GM12878 (cell line): ENCODE measurements at places on chromosomes 6 and 20. TPM values are rescaled to one million over a fixed set of nuclear protein-coding genes. Genes with fewer than 3 reads are reported as not detected.

DNA sequence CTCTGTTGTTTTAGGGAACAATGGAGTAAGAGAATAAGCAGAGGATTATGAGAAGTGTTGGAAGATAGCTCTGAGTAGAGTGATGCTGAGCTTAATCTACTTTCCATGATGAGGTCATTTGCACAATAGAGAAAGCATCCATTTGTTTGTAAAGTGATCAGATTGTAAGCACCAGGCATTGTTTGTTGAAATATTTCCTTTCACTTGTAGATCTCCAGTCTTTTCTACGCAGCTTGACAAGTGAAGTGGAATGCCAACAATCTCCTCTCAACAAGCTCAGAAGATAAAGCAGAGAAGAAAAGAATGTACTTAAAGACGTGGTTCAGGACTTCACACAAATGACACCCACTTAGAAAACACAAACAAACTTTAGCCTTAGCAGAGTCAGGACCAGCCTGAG is 80.1 kb upstream of the MARCKS start:
- H3K4me1 ChIP-seq = no peaks in the 10 kb centered on the region
- H3K27ac ChIP-seq = no peak overlapping the region
- no peaks in the 10 kb centered on the region for H3K27me3 ChIP-seq
- no peak for DNase-seq

- no peaks in the 10 kb centered on the region for H3K27me3 ChIP-seq
- H3K27ac ChIP-seq = peak overlapping the region; percentile 96
- no peak for DNase-seq
- peak overlapping the region; percentile 72 for H3K4me3 ChIP-seq
- H3K4me1 ChIP-seq = peaks cover 3% of the 10 kb centered on the region
These were observed 92.8 kb upstream of the BTN3A2 start for GRCh38 chr6:26272171-26272637.

GRCh38 chr6:122931916-122932315 is 64.1 kb upstream of the CLVS2 start:
- no peak for DNase-seq
- no peaks in the 10 kb centered on the region for H3K4me1 ChIP-seq
- no peaks in the 10 kb centered on the region for H3K27me3 ChIP-seq
- H3K4me3 ChIP-seq = no peak overlapping the region
- H3K27ac ChIP-seq = no peak overlapping the region

- H3K4me1 ChIP-seq = no peaks in the 10 kb centered on the region
- no peaks in the 10 kb centered on the region for H3K27me3 ChIP-seq
- H3K4me3 ChIP-seq = no peak overlapping the region
- no peak for DNase-seq
These were observed 552.2 kb downstream of the TFAP2A start for GRCh38 chr6:9862603-9863167.

DNA sequence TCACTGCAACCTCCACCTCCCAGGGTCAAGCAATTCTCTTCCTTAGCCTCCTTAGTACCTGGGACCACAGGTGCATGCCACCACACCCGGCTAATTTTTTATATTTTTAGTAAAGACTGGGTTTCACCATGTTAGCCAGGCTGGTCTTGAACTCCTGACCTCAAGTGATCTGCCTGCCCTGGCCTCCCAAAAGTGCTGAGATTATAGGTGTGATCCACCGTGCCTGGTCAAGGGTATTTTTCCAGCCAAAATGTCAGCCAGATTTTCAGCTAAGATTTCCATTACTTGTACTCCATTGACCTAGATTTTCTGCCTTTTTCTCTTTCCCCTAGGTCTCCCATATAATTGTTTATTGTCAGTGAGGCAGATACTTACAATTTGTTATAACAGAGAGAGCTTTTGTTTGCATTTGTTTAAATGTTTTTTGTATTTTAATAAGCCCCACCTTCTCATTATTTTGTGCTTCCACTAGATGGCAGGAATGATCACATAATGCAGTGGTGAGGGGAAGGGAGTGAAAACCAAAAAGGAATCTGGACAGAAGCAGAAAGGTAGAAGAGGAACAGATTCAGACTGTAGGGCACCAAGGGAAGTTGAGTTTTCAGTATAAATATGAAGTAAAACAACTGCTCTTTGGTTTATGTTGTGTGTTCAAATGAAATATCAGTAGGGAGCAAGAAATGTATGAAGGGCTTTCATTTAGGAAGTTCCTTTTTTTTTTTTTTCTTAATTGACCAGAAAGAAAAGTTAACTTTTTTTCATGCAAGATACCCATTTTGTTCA is 29.7 kb downstream of the RPF2 start:
- peaks cover 9% of the 10 kb centered on the region; the same call in 1 of the 2 replicates for H3K36me3 ChIP-seq
- no peaks in the 10 kb centered on the region for H3K4me1 ChIP-seq
- no peak overlapping the region for H3K4me3 ChIP-seq
- peak; percentile 15 for DNase-seq
- no peak overlapping the region for H3K27ac ChIP-seq

GRCh38 chr6:26230351-26230750 is 134.6 kb upstream of the BTN3A2 start:
- no peak overlapping the region for H3K4me3 ChIP-seq
- no peak for DNase-seq
- no peaks in the 10 kb centered on the region for H3K36me3 ChIP-seq
- no peak overlapping the region for H3K27ac ChIP-seq

DNA sequence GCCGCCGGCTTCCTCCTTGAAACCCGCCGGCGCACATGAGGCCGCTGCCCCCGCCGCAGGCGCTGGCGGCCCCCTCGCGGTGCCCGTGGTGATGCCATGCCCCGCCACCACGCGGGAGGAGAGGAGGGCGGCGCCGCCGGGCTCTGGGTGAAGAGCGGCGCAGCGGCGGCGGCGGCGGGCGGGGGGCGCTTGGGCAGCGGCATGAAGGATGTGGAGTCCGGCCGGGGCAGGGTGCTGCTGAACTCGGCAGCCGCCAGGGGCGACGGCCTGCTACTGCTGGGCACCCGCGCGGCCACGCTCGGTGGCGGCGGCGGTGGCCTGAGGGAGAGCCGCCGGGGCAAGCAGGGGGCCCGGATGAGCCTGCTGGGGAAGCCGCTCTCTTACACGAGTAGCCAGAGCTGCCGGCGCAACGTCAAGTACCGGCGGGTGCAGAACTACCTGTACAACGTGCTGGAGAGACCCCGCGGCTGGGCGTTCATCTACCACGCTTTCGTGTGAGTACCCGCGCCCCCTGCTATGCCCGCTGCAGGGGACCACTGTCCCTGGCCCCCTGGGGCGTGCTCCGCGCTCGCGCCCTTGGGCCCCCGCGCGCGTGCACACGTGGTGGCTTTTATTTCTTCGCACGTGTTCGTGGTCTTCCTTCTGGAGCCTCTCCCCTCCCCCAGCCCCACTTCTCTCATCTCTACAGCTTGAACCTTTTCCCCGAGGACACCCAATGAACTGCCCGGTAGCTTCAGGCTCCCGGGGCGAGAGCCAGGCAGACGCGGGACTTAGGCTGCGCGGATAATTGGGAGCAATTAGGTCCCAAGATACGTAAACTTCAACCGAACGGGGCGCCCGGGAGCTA is 453 bp downstream of the KCNQ5 start:
- H3K27me3 ChIP-seq = no peaks in the 10 kb centered on the region
- H3K4me1 ChIP-seq = peaks cover 27% of the 10 kb centered on the region
- H3K4me3 ChIP-seq = peak overlapping the region; percentile 100
- H3K36me3 ChIP-seq = no peaks in the 10 kb centered on the region
- H3K27ac ChIP-seq = peak overlapping the region; percentile 89

DNA sequence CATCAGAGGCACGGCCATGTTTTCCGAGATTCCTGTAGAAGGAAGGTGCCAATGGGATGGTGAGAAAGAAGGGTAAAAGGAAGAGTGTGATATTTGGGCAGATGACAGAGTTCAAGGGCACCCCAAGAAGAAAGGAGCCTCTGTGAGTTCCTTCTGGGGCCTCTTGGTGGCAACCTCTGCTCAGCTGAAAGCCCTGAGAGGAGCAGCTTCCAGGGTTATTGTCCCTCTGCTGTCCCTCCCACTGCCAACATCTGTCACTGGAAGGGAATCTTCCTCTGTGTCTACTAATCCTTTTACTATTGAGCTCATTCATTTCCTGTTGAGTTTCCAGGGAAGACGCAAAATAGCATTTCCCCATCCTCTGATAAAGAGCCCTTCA is 40.0 kb upstream of the KCNK16 start:
- H3K4me1 ChIP-seq = no peaks in the 10 kb centered on the region
- no peak for DNase-seq
- no peaks in the 10 kb centered on the region for H3K36me3 ChIP-seq
- H3K27me3 ChIP-seq = no peaks in the 10 kb centered on the region
- H3K4me3 ChIP-seq = no peak overlapping the region
- H3K27ac ChIP-seq = no peak overlapping the region

GRCh38 chr6:44558832-44559251 is 171.3 kb downstream of the CDC5L start:
- DNase-seq = no peak
- H3K36me3 ChIP-seq = no peaks in the 10 kb centered on the region
- H3K27me3 ChIP-seq = peaks cover 5% of the 10 kb centered on the region; the same call in 1 of the 2 replicates
- H3K4me3 ChIP-seq = no peak overlapping the region
- H3K4me1 ChIP-seq = peaks cover 6% of the 10 kb centered on the region; the same call in 1 of the 2 replicates

DNA sequence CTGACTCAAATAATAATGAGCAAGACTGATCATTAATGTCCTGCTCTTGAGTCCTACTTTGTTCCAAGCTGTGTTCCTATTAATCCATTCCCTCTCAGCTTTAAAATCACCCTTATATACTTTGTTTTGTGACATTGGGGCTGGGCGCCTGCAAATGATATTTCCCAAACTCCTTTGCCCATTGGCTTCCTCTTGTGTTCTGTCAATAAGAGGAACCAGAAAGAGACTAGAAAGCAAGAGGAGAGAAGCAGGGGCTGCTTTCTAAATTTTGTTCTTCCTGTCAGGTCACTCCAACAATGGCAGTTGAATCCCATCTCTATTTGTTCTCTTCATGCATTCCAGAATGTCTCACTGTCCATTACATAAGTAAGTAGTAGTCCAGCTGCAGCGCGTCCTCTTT is 21.6 kb upstream of the TRIM27 start:
- H3K27ac ChIP-seq = no peak overlapping the region
- H3K4me1 ChIP-seq = no peaks in the 10 kb centered on the region; the same call in 1 of the 2 replicates
- H3K36me3 ChIP-seq = no peaks in the 10 kb centered on the region
- DNase-seq = no peak
- no peaks in the 10 kb centered on the region for H3K27me3 ChIP-seq

DNA sequence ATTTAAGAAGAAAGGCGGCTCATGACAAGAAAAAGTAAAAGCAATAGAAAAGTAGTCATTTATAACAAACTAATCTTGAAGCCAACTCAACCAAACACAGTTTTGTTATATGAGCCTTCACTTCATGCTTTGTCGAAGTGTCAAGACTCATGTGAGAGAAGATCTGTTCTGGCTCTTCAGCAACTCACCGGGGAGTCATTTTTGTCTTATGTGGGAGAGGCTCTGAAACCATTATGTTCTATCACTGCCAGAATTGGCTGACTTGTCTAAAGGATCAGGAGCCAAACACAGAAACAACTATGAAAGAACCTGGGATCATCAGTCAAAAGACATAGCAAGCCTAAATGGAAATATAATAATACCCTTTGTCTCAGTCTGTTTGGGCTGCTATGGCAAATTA is 105.2 kb downstream of the CDK19 start:
- no peak overlapping the region for H3K27ac ChIP-seq
- H3K27me3 ChIP-seq = no peaks in the 10 kb centered on the region
- H3K36me3 ChIP-seq = no peaks in the 10 kb centered on the region
- no peak overlapping the region for H3K4me3 ChIP-seq
- no peak for DNase-seq
- H3K4me1 ChIP-seq = peaks cover 8% of the 10 kb centered on the region

GRCh38 chr6:5230081-5230480 is 30.7 kb downstream of the LYRM4 start:
- H3K36me3 ChIP-seq = no peaks in the 10 kb centered on the region
- H3K4me1 ChIP-seq = peaks cover 19% of the 10 kb centered on the region
- H3K4me3 ChIP-seq = no peak overlapping the region
- H3K27ac ChIP-seq = no peak overlapping the region

DNA sequence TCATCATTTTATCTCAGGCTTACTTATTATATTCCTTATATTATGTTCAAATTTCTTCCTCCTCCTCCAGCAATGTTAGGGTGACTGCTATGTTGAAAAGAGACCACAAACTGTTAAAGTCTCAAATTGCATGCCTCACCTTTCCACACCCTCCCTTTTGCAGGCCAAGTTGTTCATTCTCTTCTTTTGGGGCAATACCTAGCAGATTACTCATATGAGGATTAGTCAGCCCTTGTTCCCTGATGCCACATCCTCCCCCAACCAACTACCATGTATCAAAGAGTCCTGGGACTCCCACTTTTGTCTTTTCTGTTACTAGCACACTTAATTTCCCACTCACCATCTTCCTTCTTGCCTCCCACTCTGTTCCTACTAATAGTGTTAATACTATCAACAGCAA is 434.7 kb downstream of the BCKDHB start:
- no peaks in the 10 kb centered on the region for H3K36me3 ChIP-seq
- H3K4me3 ChIP-seq = no peak overlapping the region
- no peaks in the 10 kb centered on the region for H3K27me3 ChIP-seq
- no peak for DNase-seq

SLC4A11 gene
- total RNA-seq = 1.9 and 2.3 TPM in 2 replicates

SAPCD1 gene
- total RNA-seq = 8.6 and 13.0 TPM in 2 replicates
